ENCODE measurements at places on chromosomes 3 and 15.

GRCh38 chr3:47912006-47912504, 104.2 kb downstream of the MAP4 start:
- no peak for DNase-seq

DNA sequence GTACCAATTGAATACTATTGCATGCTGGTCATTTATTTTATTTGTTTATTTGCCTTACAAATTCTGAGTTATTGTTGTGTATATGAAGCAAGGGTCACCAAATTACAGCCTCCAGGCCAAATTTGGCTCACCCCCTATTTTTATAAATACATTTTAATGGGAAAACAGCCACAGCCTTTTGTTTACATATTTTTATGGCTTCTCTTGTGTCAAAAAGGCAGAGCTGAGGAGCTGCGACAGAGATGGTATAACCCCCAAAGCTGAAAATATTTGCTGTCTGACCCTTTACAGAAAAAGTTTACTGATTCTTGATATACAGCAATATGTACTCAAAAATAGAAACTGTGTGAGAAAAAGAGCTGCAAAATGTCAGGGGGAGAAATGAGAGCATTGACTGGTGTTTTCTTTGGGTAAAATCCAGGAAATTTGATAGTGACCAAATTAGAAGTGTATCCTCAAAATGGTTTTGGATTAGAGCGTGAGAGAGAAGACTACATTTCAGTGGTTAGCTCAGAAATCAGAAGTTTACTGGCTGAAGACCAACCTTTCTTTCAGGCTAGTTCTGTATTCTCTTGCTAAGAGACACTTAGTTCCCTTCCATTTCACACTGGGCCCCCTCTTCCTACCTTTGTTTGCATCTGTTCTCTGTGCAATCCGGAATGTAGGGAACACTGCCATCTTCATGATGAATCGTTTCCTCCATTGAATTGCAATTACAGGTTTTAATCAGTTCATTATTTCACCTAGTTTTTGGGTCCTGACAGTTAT, 757.8 kb downstream of the AGBL1 start:
- DNase-seq: no peak

GRCh38 chr15:51262463-51262862, 75.9 kb downstream of the CYP19A1 start:
- no peak for DNase-seq

DNA sequence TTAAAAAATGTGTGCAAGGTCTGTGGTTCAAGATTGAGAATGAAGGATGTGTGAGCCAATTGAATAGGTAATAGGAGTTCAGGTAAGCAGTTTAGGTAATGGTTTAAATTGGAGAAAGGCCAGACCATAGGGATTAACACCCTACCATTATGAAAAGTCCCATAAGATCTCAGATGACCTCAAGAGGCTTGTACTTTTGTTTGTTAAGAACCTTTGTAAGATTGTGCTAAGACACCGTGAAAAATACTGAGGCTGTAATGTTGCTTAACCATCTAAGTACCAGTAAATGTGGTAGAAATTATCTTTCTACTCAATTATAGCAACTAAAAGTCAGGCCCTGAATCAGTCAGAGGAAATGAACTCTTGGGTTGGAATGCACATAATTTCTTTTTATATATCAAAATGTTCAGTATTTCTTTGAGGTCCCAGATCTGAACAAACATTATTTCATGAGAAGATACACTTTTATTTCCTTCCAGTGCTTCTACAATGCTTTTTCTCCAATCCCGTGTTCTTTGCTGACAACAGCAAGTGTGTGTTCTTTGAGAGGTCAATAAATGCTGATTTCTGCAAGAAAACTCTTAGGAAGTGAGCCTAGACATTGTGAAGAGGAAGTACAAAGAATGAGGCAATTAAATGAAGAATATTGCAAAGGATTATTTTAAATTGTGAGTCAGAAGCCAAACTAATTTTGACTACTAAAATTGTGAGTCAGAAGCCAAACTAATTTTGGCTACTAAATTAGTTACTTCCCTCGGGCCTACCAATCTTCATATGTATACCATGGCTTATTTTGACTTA, 66.4 kb downstream of the TCF12 start:
- peak; percentile 45 for DNase-seq

- no peak for DNase-seq
Observed at GRCh38 chr15:48058371-48058770, 62.4 kb upstream of the SLC24A5 start.

DNA sequence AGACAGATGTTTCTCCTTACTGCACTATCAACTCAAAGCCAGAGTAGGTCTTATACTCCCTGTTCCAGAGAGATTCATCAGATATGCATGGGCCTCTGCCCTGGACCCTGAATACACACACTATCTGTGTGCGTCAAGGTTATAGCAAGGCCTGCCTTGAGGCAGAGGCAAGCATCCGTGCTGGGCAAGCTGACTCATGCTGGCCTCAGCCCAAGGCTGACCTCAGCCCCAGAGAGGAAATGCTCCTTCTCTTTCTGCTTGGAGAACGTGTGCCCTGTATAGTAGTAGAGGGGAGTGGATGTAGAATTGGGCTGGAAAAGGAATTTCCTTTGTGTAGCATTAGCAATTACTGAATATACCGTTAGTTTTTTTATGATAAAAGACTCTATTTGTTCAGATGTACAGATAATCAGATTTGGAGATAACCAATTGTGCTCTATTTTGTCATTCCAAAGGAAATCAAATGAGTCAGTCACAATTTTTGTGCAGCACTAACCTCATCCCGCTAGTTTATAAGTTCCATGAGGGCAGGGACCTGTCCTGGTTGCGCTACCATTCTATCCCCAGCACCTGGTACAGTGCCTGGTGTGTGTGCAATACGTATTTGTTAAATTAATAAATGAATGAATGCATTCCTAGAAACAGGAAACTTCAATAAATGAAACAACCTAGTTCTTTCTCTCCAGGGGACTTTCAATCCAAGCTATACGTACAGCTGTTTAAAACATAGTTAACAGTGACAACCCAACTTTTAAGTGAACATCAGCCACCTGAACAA, 13.3 kb upstream of the PAQR9 start:
- DNase-seq: peak; percentile 94

DNA sequence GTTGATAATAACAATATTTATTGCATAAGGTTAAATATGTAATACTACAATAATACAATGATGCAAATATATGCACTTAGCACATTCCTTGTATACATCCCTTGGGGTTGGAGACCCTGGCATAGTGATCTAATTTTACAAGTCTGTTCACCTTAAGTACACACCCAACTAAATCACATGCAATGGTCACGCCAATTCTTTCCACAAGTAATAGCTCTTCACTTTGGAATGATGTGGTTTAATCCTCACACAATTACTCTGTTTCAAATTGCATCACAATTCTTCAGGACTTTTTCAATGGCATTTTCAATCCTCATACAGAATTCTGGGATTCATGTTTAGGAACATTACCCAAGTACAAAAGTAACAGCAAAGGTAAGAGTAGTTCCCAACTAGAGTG, 27.3 kb upstream of the SPRED1 start:
- peak; percentile 41 for DNase-seq

DNA sequence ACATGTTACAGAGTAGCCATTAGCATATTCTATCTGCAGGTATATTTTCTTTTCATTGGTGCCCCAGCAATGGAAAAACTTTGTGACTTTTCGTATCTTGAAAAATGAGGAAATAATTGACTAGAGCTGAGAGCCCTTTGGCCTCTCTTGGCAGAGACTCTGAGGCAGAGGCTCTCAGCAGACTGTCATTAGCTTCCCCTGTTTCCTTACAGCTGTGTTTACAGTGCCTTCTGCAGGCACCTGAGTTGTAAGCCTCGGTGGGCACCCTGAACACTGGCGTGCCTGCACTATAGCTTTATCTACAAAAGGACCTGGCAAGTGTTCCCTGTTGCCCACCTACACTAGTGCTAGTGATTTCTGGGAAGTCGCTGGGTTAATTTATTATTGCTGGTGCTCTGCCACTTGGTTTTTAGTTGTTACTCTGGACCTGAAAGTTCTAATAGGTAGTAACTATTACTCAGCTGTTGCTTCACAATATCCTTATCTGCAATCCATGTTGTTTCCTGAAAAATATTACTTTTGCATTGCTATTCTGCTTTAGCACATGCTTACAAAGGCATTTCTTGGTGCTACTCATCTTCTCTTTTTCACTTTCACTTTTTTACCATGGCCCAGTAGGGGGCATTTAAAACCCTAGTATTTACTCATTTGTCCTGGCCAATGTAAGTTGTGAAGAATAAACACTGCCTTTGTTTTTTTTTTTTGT, 7.8 kb upstream of the GPR171 start:
- peak; percentile 55 for DNase-seq

- DNase-seq: peak; percentile 81
Observed at GRCh38 chr3:48614044-48614443, 4.6 kb upstream of the UQCRC1 start.

DNA sequence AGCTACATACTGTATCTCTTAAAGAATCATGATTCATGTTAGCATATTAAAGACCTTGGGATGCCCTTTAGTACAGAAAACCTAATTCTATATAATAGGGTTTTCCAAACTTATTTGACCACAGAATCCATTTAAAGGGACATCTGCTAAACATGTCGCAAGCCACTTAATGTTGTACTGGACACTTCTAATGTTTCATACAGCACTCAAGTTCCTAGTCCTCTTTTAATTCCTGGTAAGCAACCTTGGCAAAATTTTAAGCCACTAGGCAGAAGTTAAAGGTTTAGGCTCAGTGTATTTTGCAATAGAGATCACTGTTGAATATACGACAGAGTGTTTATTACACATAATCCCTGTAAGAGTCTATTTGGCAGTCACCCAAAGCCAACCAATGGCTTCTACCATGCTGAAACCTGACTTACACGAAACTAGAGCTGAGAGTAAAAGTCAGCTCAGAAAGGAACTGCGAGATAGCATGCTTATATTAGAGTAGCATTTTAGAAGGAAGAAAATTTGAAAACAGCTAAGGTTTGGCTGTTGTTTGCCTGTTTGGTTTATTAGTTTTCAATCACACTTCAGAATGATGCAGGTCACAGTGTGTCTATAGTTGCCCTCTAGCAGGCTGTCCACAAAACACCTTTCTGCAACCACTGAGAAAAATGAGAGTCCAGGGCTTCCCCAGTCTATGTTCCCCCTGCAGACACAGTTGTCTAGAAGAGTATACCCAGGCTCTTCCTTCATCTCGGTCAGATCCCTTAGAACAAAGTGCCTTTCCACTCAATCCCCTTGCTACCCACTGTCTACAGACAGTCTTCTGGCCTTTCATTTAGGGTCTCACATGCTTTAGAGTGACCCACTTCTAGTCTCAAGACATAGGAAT, 104.4 kb downstream of the FMN1 start:
- peak; percentile 90 for DNase-seq

GRCh38 chr3:101571028-101571895, 2.7 kb upstream of the PCNP start:
- DNase-seq: no peak

DNA sequence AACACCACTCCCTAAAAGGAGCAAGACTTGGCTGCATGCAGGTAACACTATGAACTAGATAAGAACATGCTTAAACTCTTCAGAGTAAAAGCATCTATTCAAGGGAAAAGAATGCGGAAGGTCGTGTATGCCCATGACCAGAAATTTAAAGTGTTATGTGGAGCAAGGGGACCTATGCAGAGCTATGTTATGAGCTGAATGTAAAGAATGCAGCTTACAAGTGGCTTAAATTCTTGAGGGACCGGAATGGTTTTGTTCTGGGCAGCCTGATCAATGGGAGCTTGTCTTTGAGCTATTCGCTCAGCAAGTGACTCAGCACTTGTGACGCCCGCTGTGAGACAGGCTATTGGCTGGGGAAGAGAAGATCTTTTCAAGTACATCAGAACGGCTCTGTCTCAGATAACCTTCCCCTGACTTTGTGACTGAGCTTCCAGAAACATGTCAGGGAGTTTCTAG, 367.5 kb upstream of the THBS1 start:
- DNase-seq: peak; percentile 83

GRCh38 chr3:117441851-117442250, 732.3 kb downstream of the TUSC7 start:
- no peak for DNase-seq

- peak; percentile 59 for DNase-seq
Observed at GRCh38 chr15:66951531-66952320, 113.7 kb upstream of the SMAD3 start.

DNA sequence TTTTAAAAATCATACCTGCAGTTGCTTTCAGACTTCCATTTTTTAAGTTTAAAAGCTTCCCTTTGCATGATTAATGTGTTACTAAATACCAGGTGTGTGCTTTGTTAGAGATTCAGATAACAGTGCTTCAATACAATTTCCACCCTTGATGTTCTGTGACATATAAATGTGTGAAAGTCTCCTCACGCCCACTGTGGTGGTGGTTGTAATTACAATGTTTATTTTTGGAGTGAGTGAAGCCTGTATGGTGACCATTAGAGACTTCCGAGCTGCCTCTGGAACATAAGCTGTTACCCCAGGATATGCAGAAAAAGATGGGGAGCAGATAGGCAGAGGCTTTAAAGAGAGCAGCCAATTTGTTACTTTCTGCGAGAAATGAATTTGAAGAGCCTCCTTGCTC, 57.2 kb downstream of the P3H2 start:
- DNase-seq: no peak

DNA sequence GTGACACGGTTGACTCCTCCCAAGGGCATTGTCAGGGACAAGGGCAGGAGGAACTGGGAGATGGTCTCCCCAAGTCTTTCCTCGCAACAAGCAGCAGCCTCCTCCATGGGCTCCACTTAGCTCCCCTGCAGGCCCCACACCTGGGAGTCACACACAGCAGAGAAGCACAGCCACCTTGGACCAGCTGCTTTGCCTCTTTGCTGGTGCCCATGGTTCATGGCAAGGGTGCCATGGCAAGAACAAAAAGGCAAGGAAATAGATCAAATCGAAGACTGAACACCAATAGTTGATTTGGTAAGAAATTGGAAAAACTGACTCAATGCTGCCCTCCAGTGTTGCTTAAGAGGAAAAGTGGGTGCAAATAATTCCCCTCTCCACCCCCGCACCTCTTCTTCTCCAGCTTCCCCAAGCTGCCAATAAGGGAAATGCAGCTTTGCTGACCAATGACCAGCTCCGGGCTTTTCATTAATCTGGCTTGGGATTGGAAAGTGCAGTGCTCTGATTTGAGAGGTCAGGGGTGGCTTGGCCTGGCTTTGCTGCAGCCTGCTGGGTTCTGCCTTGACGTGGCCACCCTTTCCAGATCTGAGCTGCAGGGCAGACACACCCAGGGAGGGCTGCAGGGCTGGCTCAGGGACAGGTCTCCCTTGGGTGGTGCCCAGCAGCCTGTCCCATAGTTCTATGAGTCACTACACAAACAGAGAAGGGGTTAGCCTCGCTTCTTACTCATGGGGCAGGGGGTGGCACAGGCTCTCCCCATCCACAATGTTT, 162.0 kb downstream of the KLF13 start:
- peak; percentile 85 for DNase-seq

- no peak for DNase-seq
Observed at GRCh38 chr3:139463466-139463865, 12.8 kb downstream of the RBP2 start.

DNA sequence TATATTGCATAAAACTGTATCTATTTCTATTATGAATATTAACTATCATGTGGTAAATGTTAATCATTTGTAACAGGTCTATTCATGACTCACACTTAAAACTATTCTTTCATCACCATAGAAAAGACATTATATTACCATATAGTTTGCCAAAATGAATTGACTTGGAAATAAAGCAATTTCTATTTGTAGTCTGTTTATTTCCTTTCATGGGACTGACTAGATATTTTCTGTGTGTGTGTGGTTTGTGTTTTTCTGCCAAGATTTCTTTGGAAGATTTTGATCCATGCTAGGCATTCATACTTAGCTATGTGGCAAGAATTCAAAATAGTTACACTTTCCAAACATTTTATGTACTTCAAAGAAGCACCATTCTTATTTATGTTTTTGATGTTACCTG, 522.5 kb upstream of the AGTR1 start:
- DNase-seq: peak; percentile 15

Measured in amniotic epithelial cell (primary cell).